ENCODE measurements at places on chromosomes 12 and 14. TPM values are rescaled to one million over a fixed set of nuclear protein-coding genes. Genes with fewer than 3 reads are reported as not detected.

- DNase-seq: no peak
Observed at GRCh38 chr12:52189376-52190174, 2.2 kb downstream of the KRT80 start.

- DNase-seq: peak; percentile 81
Observed at GRCh38 chr12:26097046-26097878, 27.6 kb downstream of the BHLHE41 start.

Gene SOAT2
- total RNA-seq: not detected

DNA sequence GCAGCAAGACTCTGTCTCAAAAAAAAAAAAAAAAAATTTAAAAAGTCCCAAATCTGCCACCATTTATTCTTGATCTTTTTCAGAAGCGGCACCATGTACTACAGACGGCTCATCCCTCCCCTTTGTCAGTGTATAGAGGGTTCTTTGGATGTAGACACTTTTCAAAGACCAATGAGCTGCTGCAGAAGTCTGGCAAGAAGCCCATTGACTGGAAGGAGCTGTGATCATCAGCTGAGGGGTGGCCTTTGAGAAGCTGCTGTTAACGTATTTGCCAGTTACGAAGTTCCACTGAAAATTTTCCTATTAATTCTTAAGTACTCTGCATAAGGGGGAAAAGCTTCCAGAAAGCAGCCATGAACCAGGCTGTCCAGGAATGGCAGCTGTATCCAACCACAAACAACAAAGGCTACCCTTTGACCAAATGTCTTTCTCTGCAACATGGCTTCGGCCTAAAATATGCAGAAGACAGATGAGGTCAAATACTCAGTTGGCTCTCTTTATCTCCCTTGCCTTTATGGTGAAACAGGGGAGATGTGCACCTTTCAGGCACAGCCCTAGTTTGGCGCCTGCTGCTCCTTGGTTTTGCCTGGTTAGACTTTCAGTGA lies 6.5 kb upstream of the ACACB start:
- no peak for DNase-seq

DNA sequence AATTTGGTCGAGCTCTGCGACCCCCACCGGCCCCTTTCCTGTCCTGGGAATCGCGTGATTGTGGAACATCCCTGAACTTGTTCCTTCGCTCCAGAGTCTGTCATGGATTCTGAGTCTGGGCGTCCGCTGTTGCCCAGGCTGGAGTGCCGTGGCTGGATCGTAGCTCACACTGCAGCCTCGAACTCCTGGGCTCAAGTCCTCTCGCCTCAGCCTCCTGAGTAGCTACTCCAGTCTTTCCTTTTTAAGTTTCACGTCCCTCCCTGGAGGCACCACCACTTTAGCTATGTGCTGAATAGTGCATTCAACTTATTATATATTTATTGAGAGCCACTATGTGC lies 698 bp downstream of the ACOT6 start:
- no peak for DNase-seq

DNA sequence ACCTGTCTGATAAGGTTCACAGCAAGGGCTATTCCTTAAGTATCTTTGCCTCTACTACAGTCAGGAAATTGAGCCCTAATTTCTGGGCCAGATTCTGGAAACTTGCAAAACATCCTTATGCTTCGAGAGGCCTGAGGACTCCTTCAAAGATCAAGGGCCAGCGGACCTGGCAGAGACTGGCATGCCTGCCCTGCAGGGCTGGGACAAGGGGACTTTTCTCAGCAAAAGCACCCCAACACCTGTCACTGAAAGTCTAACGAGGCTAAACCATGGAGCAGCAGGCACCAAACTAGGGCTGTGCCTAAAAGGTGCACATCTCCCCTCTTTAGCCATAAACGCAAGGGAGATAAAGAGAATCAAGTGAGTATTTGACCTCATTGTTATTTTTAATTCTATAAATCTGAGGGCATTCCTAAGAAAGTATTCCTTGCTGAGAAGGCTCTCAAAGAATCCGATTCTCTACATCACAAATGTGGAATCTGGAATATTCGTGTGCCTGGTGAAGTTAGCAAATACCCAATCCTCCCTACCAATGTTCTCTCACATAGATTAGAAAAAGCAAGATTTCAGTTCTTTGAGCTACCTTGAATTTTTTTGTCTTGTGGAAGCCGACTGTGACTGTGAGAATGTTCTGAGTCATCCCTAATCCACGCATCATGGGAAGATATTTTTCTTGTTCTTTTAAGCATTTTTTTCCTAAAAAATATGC lies 328.2 kb upstream of the NOVA1 start:
- no peak for DNase-seq

DNA sequence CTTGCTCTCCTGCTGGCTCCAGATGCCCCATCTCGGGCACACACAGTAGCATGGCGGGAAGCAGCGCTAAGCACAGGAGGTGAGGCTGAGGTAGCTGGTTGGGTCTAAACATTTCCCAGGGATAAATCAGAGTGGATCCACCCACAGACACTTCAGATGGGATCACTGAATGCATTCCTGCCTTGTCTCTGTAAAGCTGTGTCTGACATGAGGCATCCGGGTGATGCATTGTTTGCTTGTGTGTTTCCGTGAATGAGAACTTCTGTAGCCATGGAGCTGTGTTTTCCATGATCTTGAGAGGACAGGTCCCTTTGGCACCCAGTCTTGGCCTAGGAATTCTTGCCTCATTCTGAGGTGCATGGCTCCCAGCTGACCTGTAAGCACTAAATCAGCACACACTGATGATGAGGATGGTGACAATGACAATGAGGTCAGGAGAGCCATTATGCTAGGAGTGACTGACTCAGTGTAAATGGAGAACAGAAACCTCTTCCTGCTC lies 6.7 kb upstream of the KRT75 start:
- no peak for DNase-seq

Gene DHRS4L2
- total RNA-seq: 3.6 TPM

DNA sequence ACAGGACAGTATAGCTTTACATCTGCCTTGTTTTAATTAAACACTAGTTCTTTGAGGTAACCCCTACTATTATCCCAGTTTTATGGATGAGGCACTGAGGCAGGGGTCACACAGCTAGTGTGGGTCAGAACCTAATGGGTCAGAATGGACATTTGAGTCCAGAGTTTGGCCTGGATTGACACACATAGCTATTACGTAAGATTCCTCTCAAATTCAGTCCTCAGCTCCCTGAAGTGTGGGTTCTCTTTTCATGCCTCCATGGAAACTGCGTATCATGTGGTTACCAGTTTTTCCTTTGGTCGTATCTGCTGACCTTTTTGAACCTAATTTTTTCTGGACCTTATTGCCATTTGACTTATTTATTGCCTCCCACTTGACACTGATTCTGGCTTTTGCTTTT lies 40.4 kb downstream of the PSEN1 start:
- no peak for DNase-seq

- no peak for DNase-seq
Observed at GRCh38 chr12:92141591-92142121, 4.0 kb downstream of the BTG1 start.

DNA sequence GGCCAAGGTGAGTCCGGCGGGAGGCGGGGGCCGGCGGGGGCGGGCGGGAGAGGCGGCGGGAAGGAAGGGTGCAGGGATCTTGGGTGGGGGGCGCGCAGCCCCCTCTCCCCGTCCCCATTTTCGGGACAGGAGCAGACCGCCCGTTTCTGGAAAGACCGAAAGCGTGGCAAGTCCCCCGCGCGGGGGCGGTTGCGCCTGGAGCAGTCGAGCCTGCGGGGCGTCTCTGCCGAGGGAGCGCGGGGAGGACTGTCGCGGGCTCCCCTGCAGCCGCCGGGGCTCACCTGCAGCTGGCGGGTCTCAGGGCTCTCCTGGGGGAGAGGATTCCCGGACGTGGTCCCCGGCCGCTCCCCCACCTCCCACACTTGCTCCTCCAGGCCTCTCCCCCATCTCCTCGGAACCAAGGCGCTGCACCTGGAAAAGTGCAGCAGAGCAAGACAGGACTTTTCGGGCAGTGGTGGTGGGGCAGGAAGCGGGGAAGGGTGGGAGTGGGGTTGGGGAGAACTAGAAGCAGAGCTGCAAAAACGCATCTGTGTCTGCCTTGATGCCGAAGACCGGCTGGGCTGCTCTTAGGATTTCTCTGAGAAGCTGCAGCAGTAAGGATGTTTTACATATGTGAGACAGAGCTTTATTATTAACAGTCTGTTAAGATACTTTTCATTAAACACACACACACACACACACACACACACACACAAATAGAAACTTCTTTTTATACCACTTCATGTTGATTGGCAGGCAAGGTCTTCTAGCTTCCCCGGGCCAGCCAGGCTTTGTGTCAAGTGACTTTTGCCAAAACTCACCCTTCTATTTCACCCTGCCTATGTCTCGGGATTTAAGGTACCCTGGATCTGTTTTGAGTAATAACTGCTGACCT lies 677 bp downstream of the C12orf75 start:
- peak; percentile 50 for DNase-seq

DNA sequence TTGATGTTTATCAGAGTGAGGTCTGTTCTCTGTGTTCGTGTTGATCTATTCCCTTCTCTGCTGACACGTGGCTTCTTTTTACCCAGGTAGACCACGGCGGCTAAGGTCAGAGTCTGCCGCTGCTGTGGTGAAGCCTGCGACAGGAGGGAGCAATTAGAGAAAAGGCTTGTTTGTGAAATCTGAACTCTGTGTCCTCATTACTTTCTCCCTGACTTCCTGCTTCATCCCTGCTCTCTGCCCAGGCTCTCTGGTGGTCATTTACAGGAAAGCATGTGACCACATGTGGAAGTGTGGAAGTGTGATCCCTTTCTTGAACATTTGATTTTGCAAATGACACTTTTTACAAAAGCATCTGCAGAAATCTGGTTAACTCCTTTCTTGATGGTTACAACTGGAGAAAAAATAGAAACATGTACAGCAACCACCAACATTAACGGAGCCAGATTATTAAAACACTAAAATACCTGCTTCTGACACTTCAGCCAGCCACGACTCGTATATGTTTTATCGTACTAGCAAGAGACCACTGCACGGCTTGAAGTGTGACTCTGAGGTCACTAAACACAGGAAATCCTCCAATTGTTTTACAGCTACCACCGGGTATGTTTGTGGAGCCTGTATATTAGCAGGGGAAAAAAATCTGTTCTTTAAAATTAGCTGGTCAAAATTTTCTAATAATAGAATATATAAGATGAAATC lies 388.6 kb upstream of the TMPO start:
- no peak for DNase-seq

Gene PLA2G1B
- total RNA-seq: not detected

DNA sequence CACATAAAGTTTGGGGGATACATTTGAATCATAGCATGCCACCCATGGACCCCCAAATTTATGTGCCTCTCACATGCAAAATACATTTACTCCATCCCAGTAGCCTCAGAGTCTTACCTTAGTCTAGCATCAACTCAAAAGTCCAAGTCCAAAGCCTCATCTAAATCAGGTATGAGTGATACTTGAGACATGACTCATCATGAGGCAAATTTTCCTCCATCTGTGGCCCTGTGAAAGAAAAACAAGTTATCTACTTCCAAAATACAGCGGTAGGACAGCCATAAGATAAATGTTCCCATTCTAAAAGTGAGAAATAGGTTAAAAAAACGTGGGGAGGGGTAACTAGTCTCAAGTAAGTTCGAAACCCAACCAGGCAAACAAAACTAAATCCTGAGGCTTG lies 444.2 kb downstream of the SNAPC1 start:
- no peak for DNase-seq

GRCh38 chr14:87667659-87668058 lies 325.3 kb downstream of the GALC start:
- DNase-seq: no peak

GRCh38 chr14:53278602-53279506 lies 125.7 kb upstream of the DDHD1 start:
- DNase-seq: no peak

Gene STK38L
- total RNA-seq: 62.6 TPM

Gene TAS2R20
- total RNA-seq: 6.4 TPM

- no peak for DNase-seq
Observed at GRCh38 chr12:103589517-103589916, 2.4 kb downstream of the STAB2 start.

- no peak for DNase-seq
Observed at GRCh38 chr12:62760779-62761178, 174.2 kb downstream of the PPM1H start.

DNA sequence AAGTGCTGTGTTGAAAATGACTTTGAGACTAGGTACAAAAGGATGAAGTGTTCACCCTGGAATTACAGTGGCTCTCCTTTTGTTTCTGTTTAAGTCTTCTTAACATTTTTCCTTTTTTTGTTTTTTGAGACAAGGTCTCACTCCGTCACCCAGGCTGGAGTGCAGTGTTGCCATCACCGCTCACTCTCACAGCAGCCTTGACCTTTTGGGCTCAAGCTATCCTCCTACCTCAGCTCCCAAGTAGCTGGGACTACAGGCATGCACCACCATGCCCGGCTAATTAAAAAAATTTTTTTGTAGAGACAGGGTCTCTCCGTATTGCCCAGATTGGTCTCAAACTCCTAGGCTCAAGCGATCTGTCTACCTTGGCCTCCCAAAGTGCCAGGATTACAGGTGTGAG lies 20.1 kb downstream of the ERC1 start:
- no peak for DNase-seq

GRCh38 chr12:67590149-67590790 lies 58.3 kb upstream of the DYRK2 start:
- no peak for DNase-seq

DNA sequence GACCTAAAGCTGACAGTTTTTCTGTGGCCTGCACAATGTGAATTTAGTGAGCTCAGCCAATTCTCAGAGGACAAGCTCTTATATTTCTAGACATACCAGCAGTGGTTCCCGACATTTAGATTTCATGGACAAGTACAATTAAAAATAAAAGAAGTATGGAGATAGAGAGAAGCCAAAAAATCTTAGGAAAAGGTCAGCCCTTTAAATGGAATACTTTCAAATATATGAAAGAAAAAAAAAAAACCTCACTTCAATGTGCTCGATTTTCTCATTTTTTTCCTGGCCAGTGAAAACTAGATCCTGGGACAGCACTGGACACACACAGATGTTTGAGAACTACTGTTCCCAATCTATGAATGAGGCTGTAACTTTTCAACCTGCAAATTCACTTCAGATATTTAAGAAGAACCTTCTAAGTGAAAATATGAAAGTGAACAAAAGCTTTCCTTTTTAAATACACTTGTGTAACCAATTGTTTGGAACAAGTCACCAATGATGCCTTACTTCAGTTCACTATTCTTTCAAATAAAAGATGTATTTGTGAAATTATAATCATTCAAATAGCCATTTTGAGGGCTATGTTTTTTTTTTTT lies 109.4 kb downstream of the SLC38A1 start:
- no peak for DNase-seq

Gene P2RX2
- total RNA-seq: 0.15 TPM

Measured in neural progenitor cell (in vitro differentiated cells).